ENCODE measurements at places on chromosomes 3 and 15.
A peak's percentile ranks its signal among the peaks of the same experiment; 100 is the strongest.

DNA sequence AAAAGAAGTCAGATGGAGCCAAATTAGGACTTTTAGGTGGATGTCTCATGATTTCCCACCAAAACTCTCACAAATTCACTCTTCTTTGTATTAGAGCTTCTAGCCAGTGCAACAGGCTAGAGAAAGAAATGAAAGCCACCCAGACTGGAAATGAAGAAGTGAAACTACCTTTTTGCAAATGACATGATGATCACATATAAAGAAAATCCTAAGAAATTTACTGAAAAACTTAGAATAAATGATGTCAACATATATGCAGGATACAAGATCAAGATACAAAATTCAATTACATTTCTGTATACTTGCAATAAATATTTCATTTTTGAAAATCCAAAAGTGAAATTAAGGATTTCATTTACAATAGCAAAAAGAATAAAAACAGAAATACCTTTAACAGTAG, 110.8 kb downstream of the LRIG1 start:
- DNase-seq: no peak

GRCh38 chr3:133598405-133598804, 24.9 kb downstream of the CDV3 start:
- DNase-seq: no peak

GRCh38 chr3:156582532-156583183, 27.7 kb upstream of the SSR3 start:
- DNase-seq: no peak

DNA sequence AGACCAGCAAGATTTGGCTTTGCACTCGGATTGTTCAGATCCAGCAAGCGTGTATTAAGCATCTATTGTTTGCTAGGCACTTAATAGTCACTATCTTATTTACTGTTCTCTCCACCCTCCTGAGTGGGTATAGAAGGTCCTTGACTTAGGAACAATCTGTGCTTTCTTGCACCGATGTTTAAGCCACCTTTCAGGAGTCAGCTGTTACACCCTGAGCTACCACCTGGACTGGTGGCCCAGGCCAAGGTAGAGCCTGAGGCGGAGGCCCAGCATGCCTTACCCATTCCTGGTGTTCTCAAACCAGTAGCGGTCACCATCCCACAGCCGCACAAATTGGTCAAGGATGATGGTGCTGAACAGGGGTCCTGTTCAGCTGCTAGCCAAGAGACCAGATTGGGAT, 10.0 kb downstream of the DUOX1 start:
- no peak for DNase-seq

- no peak for DNase-seq
These were observed 567.2 kb downstream of the FOXP1 start for GRCh38 chr3:71016178-71016845.

DNA sequence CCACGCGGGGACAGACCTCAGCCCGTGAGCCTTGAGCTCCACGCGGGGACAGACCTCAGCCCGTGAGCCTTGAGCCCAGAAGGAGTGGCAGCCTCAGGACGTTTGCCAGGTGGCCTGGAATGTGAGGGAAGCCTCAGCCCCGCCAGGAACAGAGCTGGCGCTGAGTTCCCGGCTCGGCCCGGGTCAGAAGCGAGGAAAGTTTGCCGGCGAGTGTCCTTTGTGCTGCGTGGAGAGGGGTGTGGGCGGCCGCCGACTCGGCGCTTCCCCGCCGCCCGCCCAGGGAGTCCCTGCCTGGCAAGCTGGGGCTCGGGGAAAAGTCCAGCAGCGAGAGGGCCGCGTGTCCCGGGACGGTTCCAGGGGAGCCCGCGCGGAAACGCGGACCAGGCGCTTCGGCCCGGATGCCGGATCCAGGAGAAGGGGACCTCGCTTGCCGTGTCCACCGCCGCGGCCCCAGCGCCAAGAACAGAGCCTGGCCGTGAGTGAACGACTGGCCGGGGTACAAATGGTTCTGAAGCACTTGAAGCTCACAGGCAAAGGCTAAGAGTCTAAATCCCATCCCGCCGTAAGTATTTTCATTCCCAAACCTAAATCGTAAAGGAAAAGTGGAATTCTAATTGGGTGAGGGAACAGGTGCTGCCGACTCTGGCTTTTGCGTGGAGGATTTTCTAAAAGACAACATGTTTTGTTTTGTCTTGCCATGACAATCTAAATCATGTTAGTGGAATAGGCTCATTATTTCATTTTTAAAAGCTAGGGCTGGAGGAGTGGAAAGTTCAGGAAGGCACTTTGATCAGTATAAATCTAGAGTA, 1.7 kb downstream of the LRRN1 start:
- DNase-seq: no peak

GRCh38 chr3:80190051-80190450, 422.3 kb upstream of the ROBO1 start:
- no peak for DNase-seq

GRCh38 chr3:150357923-150358607, 50.0 kb upstream of the TSC22D2 start:
- no peak for DNase-seq

DNA sequence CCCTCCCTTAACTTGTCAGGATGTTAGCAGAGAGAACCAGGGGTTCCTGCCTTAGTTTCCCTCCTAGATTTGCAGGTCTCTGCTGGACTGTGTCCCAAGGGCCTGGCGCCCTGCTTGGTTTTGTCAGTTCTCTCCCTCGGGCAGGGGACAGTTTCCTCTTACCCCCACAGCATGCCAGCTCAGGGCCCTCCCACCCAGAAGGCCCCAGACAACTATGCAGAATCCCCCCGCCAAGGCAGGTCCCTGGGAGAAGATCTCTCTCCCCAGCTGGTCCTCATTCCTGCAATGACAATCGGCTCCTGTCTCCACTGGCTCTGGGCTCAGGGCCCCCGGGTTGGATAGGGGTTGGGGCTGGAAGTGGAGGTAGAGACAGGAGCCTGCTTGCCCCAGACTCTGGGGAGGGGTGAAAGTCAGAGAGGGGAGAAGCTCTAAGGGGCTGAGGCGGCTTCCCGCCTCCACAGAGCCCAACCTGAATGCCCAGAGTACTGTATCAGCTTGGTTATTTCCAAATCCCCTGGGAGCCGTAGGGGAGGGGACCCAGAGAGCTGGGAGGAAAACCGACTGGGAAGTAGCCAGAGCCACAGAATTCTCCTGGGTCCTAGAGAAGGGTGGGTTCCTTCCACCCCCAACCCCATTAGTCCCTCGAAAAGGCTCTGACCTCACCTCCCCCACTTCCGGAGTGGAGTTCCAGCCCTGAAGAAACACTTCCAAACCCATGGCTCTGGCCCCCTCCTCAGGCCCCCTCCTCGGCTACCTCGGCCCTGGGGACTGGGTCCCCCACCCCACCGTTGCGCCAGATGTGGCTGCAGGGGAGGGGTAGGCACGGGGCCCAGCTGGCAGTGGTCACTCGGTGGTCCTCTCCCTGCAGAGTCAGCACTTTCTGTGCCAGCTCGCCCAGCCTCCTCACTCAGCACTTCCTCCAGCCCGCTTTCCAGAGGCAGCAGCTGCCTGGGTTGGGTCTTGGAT, 3.8 kb upstream of the LOXL1 start:
- DNase-seq: no peak

- no peak for DNase-seq
These were observed 39.7 kb upstream of the PYGO1 start for GRCh38 chr15:55627730-55628368.

DNA sequence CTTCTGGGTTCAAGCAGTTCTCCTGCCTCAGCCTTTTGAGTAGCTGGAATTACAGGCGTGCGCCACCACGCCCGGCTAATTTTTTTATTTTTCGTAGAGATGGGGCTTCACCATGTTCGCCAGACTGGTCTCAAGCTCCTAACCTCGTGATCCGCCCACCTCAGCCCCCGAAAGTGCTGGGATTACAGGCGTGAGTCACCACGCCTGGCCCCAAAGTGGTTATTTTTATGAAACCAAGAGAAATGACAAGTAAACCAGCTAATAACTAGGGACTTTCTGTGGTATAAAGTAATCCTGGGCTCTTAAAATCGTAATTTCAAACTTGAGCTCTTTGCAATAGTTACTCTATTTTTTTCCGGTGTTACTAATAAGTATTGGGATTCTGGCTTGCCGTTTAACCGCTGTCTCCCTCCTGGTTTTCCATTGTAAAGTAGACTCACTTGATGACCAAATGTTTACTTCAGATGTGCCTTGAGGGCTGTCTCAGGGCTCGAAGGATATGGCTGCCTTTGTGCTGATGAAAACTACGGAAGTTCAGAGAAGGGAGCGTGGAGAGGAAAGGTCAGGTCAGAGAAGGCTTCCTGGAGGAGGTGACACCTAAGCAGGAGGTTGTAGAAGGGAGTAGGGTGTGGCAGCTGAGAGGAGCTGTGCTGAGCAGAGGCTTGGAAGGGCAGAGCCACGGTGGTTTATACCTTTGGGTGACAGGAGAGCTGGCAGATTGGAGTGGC, 4.2 kb downstream of the ZSCAN2 start:
- peak; percentile 5 for DNase-seq

GRCh38 chr3:32200490-32200889, 38.0 kb upstream of the CMTM8 start:
- DNase-seq: no peak

- DNase-seq: no peak
These were observed 945 bp downstream of the MST1R start for GRCh38 chr3:49902511-49903345.

- DNase-seq: no peak
These were observed 147.0 kb upstream of the LRRFIP2 start for GRCh38 chr3:37321377-37321781.

DNA sequence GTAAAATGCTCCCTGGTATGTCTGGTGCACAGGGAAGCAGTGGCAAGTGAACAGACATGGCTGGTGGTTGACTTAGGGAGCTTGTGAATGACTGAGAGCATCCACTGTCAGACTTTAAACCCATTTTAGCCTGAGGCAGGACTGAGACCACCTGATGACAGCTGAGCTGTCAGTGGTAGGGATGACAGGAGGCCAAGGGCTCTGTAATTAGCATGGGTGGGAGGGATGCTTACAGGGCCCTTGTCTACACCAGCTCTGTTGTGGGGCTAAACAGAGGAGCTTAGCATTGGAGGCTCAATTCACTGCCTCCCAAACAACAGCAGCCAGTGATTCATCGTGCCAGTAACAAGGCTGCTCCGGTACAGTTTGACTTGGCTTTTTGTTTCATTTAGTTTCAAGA, 169.4 kb downstream of the CHST2 start:
- peak; percentile 15 for DNase-seq

GRCh38 chr3:178255315-178255714, 280.9 kb upstream of the KCNMB2 start:
- DNase-seq: no peak

DNA sequence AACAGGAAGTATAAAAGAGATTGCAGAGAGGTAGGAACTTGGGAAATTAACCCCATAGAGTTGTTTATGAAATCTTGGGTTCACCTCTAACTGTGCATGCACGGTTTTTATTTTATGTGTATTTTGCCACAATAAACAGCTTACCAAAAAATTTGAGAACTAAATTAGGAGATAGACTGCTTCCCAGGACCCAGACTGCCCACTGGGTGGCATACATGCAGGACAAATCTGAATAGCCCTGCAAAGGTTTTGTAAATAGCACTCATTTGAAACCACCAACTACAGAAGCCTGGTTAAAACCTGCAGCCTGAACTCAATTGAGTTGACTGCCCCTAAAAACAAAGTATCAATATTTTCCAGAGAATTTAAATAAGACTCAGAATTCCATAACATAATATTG, 96.4 kb upstream of the SLCO2A1 start:
- no peak for DNase-seq

GRCh38 chr15:64019764-64020163, 26.5 kb downstream of the DAPK2 start:
- no peak for DNase-seq

GRCh38 chr3:122688996-122689395, 8.4 kb downstream of the PARP14 start:
- no peak for DNase-seq

- no peak for DNase-seq
These were observed 56.1 kb downstream of the CCNL1 start for GRCh38 chr3:157103860-157104259.

GRCh38 chr3:153285982-153286381, 124.0 kb downstream of the RAP2B start:
- DNase-seq: no peak

- DNase-seq: no peak
These were observed 67.2 kb downstream of the PEX5L start for GRCh38 chr3:179969525-179969924.

DNA sequence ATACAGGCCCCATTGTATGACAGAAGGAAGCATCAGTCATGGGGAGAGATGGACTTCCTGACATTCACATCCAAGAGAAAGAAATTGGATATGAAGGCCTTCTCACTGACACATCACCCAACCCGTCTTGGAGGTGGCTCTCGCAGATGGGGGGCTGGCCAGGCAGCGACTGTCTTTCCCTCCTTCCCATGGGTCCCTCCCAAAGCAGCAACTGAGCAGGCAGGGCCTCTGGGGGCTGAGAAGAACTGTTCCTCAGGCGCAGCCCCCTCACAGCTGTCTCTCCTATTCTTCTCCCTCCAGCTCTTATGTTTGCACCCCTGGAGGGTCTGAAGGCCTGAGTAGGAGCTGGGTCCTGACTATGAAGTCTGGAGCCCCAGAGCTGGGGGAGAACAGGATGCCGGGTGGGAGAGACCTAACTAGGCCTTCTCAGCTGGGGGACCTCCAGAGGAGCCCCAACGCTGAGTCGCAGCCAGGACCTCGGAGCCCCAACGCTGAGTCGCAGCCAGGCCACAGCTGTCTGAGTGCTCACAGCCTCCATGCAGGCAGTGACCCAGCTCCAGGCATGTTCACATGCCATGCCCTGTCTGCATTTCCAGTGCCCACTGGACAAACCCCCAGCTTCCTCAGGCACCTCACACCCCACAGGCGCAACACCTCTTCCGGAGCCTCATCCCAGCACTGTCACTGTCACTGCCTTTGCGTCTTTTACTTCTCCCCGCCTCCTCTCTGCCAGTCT, 29.6 kb downstream of the UMPS start:
- no peak for DNase-seq

- no peak for DNase-seq
These were observed 18.0 kb upstream of the CHMP2B start for GRCh38 chr3:87209111-87209510.

DNA sequence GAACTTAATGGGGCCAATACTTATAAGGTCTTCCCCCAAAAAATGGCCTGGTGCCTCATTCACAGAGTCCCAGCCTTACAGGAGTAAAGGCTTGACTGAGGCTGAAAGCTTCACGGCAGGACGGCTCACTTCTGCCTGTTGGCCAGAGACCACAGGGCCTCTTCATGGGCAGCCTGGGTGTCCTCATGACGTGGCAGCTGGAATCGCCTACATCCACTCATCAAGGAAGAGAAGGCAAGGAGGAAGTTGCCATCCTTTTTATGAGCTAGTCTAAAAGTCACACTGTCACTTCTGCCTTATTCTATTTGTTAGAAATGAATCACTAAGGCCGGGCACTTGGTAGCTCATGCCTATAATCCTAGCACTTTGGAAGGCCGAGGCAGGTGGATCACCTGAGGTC, 89.3 kb upstream of the DGKG start:
- DNase-seq: no peak

DNA sequence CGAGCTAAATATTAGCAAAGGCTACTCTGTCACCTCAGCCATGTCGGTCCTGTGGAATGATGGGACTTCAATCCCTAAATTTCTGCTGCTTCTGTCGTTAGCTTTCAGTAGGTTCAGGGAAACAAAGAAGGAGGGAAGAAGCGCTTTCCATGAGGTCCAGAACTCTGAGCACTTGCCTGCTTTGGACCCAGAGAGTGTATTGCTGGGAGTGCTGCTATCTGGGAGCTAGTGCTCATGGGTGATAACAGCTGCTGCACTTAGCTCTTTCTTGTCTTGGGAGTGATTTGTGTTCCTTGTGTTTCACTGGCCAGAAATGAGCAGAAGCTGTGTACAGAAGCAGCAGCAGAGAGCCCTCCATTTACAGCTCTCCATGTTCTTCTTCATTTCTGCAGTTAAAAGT, 369.8 kb downstream of the DIPK2A start:
- no peak for DNase-seq
